ENCODE measurements at places on chromosomes 12 and 14. TPM values are rescaled to one million over a fixed set of nuclear protein-coding genes. Genes with fewer than 3 reads are reported as not detected.
A peak's percentile ranks its signal among the peaks of the same experiment; 100 is the strongest.

- DNase-seq: no peak
Observed at GRCh38 chr12:121190523-121191031, 19.4 kb upstream of the P2RX4 start.

- no peak for DNase-seq
Observed at GRCh38 chr14:60679566-60680258, 30.4 kb upstream of the SIX1 start.

DNA sequence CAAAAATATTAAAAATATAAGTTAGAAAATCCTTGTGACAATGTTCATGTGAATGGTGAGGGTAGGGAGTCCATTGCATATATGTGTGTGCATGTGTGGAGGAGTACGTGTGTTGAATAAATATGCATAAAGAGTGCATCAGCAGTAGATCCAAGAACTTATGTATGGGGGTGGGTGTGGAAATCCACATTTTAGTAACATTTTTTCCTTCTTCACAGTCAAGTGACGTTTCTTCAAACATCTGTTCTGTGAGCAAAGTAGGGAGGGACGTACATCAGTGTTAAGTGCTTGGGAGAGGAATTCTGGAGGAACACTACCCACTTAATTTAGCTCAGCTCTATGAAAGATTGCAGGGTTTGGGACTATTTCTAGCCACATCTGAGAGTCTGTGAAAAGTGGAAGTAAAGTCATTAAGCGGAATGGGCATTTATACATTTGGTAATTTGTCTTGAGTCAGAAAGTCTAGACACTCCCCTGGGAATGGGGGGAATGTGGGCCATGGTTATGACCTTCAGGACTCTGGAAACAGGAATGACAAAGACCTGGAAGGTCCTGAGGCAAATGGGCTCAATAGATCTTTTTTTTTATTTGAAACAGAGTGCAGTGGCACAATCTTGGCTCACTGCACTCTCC, 156.4 kb upstream of the PLXNC1 start:
- DNase-seq: no peak

- no peak for DNase-seq
Observed at GRCh38 chr14:48735607-48736006, 850.6 kb downstream of the RPS29 start.

- no peak for DNase-seq
Observed at GRCh38 chr12:131905081-131905629, 10.7 kb downstream of the ULK1 start.

DNA sequence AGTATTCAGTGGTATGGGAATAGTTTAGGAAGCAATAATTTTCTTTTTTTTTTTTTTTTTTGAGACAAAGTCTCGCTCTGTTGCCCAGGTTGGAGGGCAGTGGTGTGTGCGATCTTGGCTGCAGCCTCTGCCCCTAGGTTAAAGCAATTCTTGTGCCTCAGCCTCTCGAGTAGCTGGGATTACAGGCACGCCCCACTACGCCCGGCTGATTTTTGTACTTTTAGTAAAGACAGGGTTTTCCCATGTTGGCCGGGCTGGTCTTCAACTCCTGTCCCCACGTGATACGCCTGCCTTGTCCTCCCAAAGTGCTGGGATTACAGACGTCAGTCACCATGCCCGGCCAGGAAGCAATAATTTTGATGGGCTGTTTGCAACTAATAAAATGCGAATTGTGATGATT, 62.1 kb downstream of the ATG14 start:
- DNase-seq: no peak

DNA sequence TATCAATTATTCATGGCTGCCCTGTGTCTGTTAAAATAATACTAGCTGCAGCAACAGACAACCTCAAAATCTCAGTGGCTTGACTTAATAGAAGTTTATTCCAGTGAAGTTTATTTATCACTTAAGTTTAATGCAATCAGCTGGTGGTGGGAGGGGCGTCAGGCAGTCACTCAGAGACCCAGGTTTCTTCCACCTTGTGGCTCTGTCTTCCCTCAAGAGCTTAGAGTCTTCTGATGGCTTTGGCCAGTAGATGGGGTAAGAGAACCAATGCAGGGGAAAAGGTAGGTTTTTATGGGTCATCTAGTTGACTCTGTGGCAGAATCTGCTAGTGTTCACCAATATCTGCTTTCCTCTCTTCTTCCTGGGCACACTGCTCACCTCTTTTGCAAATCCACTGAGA, 668.9 kb downstream of the AACS start:
- no peak for DNase-seq

GRCh38 chr14:101982621-101983020, 18.2 kb downstream of the DYNC1H1 start:
- DNase-seq: no peak

GRCh38 chr14:69289811-69290520, 30.0 kb downstream of the GALNT16 start:
- no peak for DNase-seq

GRCh38 chr14:99273766-99274345, 1.9 kb upstream of the BCL11B start:
- DNase-seq: no peak

- no peak for DNase-seq
Observed at GRCh38 chr14:103385929-103386712, 906 bp downstream of the MARK3 start.

DNA sequence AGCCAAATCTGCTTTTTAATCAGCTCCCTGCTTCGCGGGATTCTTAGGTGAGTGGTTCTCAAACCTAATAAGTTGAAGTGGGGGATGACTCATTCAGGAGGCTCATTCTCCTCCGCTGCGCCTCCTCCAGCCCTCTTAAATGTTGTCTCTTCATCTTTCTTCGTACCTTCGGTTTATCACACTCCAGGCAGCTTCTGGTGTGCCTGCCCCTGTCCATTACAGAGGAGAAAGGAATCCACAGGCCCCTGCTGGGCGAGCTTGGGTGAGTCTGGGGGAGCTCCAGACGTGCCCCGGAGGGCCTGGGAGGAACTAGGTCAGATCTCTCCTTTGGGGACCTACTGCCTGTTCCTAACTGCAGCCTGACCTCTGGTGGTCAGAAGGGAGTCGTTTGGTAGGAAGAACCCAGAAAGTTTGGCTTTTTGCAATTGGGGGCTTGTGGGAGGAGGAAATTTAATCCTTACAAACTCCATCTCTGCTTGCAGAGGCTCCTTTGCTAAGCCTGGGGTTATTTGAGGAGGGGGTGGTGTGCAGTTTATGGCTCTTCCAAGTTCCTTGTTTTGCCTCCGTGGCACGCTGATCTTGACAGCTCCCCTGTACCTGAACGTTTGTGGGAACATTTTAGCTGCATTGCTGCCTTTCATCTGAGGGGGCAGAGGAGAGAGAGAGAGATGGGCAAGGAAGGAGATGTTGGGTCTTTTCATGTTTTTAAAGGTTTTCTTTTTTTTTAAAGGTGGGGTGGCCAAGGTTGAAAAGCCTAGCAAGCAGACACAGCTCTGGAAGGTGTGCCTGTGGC, 84.1 kb upstream of the GNG2 start:
- peak; percentile 41 for DNase-seq

- DNase-seq: no peak
Observed at GRCh38 chr12:120928864-120929652, 24.9 kb upstream of the SPPL3 start.

DNA sequence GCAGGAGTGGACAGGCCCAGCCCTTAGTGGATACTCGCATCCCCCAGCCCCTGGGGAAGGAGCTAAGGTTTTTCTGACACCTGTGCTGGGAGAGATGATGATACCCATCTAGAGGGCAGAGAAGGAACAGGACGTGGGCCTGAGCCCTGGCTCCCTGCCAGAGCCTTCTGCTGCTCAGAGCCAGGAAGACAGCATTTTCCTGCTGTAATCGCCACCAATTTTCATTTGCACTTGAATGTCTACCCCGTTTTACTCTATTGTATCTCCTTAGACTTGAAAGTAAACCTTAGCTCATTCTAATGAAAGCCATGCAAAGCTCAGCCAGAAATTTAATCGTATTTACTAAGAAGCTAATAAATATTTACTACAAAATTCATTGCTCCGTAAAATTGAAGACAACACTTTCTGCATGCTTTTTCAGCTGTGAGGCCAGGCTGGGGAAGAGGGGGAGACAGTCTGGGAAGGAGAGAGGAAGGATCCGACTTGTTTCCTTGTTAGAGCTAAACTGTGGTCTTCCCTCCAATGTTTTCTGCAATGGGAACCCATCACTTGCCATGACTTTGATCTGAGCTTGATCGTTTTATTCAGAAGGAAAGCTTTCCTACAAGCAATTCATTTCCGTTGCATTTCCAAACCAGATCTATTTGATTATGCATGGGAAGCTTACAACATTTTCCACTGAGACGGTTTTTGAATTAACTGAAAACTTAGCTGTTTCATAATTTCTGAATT, 17.6 kb upstream of the TRAF3 start:
- DNase-seq: no peak

DNA sequence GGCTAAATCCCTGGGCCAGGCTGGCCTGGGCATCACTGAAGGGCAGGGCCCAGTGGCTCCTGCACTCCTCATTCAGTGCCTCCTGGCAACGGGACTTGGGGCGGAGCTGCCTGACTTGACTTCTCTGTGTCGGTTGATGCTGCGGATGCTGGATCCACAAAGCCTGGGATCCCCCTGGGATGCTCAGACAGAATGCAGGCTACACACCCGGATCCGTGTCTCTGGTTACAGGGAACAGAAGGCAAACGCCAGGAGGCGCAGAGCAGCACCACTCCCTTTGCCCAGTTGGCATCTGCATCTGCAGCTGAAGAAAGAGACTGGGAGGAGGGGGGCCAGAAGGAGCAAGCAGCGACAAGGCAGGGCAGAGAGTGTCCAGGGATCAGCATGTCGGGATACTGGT, 154.5 kb upstream of the FKBP4 start:
- no peak for DNase-seq

DNA sequence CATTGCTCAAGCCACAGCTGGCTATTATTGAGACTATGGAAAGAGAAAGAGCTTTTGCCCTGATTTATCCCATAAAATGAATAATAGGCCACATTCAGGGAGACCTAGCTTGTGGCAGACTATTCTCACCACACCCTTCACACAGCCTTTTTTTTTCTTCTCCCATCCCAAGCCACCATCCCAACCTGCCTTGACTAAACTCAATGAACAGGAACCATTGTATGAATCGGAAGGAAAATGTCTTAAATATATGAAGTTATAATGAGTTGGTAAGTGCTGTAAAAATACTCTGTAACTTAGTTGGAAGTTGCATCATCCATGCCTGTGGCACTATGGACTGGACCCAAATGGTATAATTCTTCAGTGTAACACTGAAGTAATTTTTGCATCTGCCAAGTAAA, 338.4 kb downstream of the RAD51B start:
- DNase-seq: no peak

DNA sequence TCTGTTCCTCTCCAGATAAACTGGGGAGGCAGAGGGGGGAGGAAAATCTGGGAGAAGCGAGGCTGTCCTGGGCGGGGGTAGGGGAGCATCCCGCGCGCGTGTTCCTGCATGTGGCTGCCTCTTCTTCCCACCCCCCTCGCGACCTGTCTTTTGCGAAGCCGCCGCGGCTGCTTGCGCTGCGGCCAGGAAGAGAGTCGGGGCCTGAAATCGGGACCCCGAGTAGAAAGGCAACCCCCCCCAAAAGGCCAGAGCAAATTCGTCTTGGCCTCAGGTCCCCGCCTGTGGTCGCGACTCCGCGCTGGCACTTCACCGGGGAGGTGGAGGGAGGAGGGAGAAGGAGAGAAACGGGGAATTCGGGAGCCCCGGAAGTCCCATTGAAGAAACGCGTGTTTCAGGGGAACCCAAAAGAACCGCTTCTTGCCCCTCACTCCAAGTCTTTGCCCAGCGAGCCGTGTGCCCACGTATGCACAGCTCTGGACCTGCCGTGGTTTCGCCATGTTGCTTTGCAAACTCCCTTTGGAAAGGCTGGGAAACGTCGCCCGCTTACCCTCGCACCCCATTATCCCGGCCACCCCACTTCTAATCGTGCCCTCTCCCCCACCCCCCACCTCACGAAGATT, 944 bp downstream of the CCND2 start:
- DNase-seq: no peak

DNA sequence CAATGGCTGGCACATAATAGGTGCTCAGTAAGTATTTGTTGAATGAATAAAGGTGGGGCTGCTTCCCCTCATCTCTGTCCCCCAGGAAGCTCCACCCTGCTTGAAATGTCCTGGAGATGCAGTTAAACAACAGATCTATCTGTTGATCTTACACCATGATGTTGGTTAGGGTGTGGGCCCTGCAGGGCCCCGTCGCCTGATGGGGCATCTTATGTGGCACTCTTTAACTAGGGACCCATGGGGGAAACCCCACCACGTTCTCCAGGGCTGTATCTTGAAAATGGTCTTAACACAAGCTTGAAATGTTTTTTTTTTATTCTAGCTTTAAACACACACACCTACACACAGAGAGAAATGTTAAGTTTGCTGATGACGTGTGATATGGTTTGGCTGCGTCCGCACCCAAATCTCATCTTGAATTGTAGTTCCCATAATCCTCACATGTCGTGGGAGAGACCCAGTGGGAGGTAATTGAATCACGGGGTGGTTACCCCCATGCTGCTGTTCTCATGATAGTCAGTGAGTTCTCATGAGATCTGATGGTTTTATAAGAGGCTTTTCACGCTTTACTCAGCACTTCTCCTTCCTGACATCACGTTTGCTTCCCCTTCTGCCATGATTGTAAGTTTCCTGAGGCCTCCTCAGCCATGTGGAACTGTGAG, 741.7 kb downstream of the VRK1 start:
- no peak for DNase-seq

DNA sequence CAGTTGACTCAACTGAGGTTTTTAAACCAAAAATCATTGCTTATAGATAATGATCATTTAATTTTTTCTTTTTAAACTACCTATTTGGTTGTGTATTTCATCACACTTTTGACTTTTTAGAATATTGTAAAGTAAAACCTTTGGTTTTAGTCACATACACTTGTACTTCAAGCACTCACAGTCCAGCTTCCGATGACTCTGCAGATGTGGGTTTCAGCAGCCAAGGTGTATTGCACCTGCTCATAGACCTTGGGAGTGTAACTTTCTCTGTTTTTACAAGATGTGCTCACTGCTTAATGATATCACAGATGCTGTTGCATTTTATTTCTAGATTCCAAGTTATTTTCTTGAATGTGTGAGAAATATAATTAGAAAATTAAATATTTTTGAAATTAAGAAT, 188.3 kb upstream of the SLC38A2 start:
- no peak for DNase-seq

GRCh38 chr12:116161588-116161987, 115.9 kb downstream of the MED13L start:
- DNase-seq: no peak

DNA sequence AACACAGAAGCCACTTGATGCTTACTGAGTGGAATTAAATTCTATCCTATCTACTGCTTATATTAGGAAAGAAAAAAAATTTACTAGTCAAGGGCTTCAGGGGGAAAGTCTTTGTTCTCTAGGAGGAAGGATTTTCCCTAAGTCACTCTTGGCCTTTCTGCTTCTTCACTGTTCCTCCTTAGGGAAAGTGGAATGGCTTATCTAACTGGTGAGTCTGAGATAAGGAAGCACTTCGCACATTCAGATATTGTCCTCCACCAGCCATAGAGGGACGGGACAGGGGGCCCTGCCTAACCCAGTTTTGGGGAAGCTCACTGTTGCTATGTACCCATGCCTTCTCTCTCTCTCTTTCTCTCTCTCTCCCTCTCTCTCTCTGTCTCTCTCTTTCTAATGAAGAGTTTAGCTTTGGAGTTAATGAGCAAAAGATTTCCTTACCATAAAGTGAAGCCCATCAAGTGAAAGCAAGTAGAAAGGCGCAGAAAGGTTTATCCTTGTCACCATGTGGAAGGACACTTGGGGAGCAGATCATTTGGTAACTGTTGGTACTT, 450.6 kb downstream of the ZFP36L1 start:
- no peak for DNase-seq

Gene CAPS2
- total RNA-seq: 10.0 TPM

Gene MRPL42
- total RNA-seq: 82.2 TPM

Gene OR6C4
- not detected for total RNA-seq

Gene GALNT8
- 43.5 TPM for total RNA-seq

Gene NINJ2
- total RNA-seq: 0.31 TPM

Gene CCDC38
- 0.16 TPM for total RNA-seq

Gene ESR2
- total RNA-seq: 1.4 TPM

Gene OR10AD1
- total RNA-seq: not detected

Data from occipital lobe (tissue), 3 donors.